ENCODE measurements at places on chromosomes 16 and 17.

DNA sequence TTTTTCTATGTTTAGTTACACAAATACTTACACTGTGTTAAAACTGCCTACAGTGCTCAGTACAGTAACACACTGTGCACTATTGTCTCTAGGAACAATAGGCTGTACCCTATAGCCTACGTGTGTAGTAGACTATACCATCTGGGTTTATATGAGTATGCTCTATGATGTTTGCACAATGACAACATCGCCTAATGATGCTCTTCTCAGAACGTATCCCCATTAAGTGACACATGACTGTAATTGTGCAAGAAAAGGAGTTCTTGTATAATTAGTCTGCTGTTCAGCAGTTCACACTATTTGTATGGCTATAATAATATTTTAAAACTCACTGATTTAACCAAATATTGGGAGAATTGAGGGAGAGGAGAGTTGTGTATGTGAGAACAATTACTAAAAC lies 173.7 kb downstream of the TRIM37 start:
- no peak for DNase-seq

DNA sequence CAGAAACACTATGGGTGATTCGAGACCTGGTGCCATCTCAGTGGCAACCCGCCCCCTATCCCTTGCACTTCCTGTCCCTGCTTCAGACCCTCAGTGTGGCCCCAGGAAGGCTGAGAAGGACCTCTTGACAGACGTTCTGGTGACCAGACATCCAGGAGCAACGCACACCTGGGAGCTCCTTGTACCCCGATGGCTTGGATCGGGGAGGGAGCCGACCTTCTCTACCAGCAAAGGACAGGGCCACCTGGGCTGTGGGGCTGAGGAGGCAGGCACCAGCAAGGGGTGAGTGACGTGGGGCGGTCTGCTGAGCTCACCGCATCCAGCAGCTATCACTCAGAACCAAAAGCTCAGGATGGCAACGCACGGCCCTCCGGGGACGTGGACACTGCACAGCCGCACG lies 27.2 kb downstream of the UNKL start:
- no peak for DNase-seq

DNA sequence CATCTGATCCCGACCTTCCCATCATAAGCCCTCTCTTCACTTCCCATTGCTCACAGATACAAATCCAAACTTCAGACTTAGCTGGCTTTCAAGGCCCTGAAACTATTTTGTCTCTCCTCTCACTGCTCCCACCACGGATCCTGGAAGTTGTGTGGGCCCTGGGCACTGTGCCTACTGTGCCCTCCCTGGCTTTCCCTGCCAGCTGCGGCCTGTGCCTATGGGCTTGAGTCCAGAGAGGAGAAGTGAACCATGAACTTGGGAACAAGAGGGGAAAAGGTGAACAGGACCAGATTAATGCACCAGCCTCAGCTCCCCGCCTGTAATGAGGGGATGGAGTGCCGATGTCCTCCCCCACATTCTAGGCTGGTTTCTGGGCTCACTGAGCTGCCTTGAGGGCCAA lies 18.9 kb upstream of the KCNJ12 start:
- DNase-seq = no peak

DNA sequence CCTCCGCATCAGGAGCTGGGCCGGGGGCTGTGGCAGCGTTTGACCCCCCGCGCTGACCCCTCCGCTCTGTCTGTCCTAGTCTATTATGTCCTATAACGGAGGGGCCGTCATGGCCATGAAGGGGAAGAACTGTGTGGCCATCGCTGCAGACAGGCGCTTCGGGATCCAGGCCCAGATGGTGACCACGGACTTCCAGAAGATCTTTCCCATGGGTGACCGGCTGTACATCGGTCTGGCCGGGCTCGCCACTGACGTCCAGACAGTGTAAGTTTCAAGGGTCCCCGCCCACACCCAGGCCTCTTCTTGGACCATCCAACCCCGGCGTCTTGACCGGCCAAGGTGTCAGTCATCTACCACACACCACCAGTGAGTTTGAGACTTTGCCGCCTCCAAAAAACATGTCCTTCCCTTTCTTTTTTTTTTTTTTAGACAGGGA lies 548 bp downstream of the PSMB3 start:
- DNase-seq = peak; percentile 41

- DNase-seq = no peak
Measured at GRCh38 chr16:12611006-12611477, 192.6 kb downstream of the CPPED1 start.

GRCh38 chr17:73028299-73028755 lies 64.2 kb downstream of the SLC39A11 start:
- no peak for DNase-seq

DNA sequence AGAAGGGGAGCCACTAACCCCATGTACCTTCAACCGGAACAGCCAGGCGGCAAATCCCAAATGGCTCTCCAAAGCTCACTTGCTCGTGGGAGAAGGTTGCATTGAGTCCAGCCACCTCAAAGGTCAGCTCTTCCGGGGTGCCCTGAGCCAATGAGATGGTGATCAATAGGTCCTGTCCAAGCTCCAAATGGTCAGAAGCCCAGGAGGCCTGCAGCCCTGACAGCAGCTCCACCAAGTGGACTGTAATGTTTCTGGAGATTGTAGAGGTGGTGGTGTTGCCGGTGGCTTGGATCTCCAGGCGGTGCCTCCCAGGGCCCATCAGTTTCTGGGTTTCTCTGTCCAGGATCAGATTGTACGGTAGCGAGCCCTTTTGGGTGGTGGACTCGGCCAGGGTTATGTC lies 39.9 kb upstream of the BCO1 start:
- no peak for DNase-seq

DNA sequence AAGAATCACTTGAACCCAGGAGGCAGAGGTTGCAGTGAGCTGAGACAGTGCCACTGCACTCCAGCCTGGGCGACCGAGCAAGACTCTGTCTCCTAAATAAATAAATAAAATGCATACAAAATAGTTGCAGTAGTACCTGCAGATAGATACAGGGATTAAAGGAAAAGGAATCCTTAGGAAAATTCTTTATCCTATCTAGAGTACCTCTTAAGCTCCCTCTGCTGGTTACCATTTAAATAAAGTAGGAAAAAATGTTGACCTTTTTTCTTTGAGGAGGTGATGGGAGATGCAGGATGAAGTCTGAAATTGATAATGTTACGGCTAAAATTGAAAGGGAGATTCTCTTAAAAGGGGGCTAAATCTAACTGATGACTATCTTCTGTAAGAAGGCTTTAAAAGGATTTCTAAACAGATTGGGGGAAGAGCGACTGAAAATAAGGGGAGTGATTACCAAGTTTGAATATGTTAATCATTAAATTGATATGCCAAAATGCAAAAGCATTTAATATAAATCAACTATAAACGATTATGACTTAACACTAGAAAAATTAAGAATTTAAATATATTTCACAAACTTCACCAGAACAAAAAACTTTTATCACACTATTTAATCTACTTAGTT lies 29.4 kb downstream of the C16orf87 start:
- no peak for DNase-seq

- peak; percentile 2 for DNase-seq
Measured at GRCh38 chr16:64983963-64984362, 137.9 kb downstream of the CDH11 start.

All from erythroblast (primary cell).